Activated T-helper 1 cell treated with Interleukin-2 at 50 U/mL for 16 hours (primary cell): ENCODE measurements at places on chromosomes 1 and 21.
A peak's percentile ranks its signal among the peaks of the same experiment; 100 is the strongest.

DNA sequence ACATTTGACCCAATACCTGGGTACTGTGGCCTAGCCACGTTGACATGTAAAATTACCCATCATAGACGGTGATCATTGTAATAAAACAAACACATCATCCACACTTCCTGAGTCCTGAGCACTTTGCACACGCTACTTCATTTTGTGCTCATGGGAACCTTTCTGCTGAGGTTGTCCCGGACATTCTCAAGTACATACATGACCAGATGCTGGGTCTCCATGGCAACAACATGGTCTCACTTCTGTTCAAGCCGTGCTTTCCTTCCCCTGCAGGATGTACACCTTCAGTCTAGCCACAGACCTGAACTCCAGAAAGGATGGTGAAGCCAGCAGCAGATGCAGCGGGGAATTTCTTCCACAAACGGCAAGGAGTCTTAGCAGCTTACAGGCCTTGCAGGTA is 22.7 kb downstream of the UBASH3A start:
- DNase-seq = no peak

DNA sequence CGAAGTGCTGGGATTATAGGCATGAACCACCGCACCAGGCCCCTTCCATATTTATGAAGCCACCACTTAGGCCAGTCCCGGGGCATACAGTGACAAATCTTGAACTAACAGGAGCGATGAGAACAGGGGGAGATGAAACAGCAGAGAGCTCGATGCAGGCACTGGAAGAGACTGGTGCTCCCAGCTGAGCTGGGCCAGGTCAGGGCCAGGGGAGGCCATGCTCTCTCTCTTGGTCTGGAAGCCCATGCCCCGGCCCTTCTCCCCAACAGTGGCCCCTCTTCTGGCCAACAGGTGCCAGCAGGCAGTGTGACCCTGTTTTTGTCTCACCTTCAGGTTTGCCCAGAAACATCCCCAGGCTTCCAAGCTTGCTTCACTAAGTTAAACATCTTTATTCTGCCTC is 269.9 kb upstream of the C1orf174 start:
- DNase-seq = no peak

DNA sequence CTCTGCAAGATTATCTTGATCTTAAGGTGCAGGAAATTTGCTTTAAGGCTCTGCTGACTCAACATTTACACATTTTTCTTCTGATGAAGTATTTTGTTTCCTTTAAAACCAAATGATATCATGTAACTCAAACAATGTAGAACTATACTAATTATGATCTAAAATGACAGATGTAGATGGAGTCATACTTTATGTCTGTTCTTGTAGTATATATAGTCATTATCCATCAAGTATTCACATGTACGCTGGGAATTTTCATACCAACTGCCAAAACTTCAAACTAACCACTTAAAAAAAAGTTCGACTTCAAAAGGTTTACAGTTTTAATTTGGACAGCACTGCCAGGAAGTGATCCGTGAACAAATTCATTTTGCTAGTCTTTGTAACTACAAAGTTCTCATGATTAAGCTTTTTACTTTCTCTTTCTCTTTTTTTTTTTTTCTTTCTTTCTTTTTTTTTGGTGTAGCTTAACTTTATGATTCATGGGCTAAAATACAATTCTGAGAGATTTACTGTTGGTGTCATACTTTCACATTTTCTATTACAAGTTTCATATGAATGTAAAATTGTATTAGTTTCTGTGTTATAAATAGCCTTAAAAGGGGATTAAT is 509.0 kb upstream of the CXADR start:
- DNase-seq = no peak

DNA sequence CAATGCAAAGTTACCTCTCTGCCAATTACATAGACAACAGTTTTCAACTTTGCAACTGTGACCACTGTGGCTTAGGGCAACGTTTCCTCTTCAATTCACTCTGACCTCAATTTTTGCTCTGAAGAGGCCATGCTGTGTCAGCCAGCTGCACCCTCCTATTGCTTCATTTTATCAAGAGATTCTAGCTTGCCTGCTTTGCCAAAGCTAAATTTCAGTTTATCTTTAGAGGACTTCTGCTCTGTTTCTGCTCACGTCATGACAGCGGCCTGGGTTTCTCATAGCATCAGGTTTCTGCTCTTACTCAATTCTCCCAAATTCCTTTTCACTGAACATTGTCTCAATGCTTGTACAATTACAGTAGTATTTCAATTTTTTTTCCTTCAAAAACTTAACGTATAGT is 154.6 kb downstream of the PLA2G4A start:
- DNase-seq = no peak

GRCh38 chr1:247228133-247228532 is 27.7 kb upstream of the VN1R5 start:
- no peak for DNase-seq

- no peak for DNase-seq
Measured at GRCh38 chr1:242556759-242557158, 32.3 kb upstream of the PLD5 start.

DNA sequence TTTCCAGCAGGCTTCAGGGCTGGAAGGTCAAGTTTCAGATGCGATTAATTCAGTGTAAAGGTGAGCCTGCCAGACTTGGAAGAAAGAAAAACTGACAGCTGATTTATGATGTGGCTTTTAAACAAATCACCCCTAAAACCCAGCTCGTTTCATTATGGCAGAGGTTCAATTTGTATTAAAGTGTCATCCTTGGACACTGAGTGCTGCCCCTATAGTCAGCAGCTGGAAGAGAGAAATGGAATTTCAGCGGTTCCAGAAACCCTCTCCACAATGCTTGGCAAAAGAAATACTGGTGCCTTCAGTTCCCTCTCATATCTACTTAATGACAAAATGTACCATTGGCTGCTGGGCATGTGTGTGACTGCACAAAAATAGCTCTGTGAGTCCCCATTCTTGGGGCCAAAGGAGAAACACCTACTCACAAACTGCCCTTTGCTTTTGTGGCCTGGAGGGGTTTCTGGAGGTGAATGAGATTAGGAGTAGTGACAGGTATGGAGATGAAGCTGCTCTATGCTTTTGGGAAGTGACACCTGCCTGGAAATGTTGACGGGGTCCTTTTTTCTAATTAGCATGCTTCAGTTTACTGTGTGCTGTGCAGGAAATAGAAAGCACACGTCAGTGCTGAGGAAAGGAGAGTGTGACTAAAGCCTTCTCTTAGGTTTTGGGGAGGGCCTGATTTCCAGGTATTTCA is 95.1 kb upstream of the TSPAN2 start:
- no peak for DNase-seq

- DNase-seq = no peak
Measured at GRCh38 chr1:30328100-30328370, 395.4 kb downstream of the MATN1 start.

DNA sequence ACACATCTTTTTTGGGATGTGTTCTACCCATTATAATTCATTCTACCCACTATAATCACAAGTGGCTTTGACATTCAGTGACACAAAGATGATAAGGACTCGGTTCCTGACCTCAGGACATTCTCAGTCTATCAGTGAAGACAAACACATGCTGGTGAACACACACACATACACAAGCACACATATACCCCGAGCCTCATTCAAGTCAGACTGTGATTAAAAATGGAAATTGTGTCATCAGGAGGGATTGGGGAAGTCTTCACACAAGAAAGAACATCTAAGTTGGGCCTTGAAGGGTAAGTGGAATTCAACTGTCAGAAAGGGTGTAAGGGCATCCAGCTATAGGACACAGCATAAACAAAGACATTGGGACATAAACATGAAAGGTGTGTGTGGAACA is 2.6 kb upstream of the LAD1 start:
- no peak for DNase-seq

- no peak for DNase-seq
Measured at GRCh38 chr1:243374412-243374811, 118.6 kb downstream of the SDCCAG8 start.

GRCh38 chr1:7261490-7261889 is 476.2 kb downstream of the CAMTA1 start:
- DNase-seq = no peak

DNA sequence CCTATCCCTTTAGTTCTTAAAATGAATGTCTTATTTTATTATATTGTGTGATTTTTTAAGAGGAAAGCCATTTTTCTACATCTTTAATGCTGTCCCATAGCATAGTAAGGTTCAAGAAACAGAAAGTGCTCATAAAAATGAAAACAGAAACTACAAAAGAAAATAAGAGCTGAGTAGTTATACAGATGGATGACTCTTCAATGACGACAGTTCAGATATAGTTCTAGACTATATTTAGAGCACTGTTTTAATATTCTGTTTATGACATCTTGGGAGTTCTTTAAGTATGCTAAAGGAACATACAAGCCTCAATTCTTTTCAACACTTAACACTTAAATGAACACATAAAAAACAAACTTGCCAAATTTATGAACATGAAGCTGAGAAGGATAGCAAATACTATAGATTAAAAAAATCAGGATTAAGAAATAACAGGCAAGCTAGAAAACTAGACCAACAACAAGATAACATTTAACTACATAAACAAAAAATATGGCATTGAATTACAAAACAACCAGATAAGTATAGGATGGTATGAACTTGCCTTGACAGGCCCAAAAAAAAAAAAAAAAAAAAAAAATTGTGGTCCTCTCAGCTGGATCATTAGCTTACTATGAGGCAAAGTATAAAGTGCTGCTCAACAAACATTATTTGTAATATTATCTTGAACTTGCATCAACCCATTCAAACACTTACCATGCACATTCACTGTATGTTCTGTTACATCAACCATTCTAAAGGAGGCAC is 87.9 kb downstream of the ZZZ3 start:
- no peak for DNase-seq

GRCh38 chr1:227869279-227869842 is 53.9 kb downstream of the PRSS38 start:
- no peak for DNase-seq

DNA sequence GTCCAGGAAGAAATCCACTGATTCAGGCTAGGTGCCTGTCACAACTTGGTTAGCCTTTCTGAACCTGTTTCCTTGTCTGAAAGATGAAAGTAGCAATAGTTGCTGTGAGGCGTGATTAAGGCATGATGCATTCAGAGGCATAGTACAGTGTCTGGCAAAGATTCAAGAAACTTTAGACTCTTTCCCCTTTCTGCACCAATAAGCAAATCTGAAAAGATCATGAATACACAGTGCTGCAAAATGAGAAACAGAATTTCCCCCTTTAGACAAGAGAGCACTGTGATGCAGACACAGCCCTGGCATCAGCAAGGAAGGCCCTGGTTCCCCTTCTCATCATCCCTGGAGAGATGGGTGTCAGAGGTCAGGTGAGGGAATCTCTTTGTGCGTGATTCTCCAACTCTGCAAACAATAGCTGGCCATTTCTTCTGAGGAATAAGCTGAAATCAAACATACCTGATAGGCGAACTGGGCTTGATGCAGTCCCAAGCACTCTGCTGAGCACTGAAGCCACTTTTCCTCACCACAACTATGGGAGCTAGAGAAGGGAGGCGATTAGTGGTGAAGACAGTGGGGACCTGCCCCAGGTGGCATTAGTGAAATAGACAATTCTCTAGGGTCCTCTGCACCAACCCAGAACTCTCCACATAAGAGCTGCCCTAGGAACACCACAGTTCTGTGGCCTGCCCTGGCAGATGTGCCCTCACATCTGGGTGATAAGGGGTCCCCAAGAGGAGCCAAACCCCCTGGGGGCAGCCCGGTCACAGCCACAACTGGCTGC is 41.7 kb downstream of the ITPKB start:
- no peak for DNase-seq

GRCh38 chr1:62436039-62436465 is 797 bp upstream of the USP1 start:
- peak; percentile 95 for DNase-seq

DNA sequence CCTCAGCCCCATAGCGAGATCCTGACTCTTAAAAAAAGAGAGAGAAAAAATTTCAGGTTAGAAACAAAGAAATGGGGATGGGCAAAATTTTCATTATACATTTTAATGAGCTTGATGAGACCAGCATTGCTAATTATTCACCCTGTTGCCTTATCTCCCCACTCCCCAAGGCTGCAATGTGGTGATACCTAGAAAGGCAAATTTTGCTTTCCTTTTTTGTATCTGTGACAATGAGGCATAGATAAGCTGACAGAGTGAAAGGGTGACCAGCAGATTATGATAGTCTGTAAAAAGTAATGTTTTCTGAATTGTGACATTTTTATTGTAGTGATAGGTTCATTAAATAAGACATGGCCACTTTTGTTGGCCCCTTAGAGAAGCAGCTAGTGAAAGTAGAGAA is 12.9 kb downstream of the SRRM1 start:
- no peak for DNase-seq

- no peak for DNase-seq
Measured at GRCh38 chr21:32256873-32257620, 21.8 kb downstream of the MIS18A start.

- no peak for DNase-seq
Measured at GRCh38 chr1:78333502-78333901, 157.3 kb upstream of the PTGFR start.

GRCh38 chr1:94579876-94580294 is 38.3 kb upstream of the F3 start:
- no peak for DNase-seq

GRCh38 chr1:205258261-205258691 is 30.5 kb downstream of the TMCC2 start:
- no peak for DNase-seq

- DNase-seq = no peak
Measured at GRCh38 chr21:25283720-25284119, 323.6 kb downstream of the MRPL39 start.

DNA sequence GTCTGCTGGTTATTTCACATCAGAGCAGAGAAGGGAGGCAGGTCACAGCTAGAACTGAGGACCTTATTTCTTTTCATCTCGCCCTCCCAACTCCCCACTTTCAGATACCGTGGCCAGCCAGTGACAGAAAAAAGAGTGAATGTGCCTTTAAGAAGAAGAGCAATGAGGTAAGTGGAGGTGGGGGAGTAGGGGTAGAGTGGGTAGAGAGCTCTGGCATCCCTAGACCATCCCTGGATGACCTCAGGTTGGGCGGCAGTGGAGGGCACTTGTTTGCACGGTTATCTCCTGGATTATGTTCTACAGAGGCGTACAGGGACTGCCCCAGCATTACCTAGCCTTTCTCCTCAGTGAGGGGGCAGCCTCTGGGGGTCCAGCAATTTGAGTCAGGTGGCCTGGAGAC is 4.6 kb downstream of the SEMA4A start:
- DNase-seq = no peak

GRCh38 chr1:53141487-53142055 is 867 bp downstream of the SLC1A7 start:
- no peak for DNase-seq

DNA sequence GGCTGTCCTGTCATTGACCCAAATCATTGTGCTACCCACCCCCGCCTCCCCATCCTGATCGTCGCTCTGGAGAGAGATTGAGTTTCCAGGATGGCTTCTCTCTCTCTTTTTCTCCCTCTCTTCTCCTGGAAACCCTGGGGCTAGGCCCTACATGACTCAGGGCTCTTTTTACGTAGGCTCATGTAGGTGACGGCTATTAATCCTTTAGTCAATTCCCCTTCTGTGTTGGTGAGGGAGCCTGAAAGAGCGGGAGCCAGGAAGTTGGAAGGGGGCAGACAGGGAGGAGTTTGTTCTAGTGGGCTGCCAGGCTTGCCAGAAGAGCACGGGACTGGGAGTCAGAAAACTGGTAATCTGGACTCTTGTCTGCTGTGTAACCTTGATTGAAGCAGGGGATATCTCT is 9.7 kb downstream of the ATP2B4 start:
- no peak for DNase-seq

- no peak for DNase-seq
Measured at GRCh38 chr1:182118851-182119250, 57.3 kb upstream of the ZNF648 start.
